ENCODE measurements at places on chromosomes 7 and 10. TPM values are rescaled to one million over a fixed set of nuclear protein-coding genes. Genes with fewer than 3 reads are reported as not detected.

Gene TSPAN33
- 0.15 TPM for total RNA-seq

Gene IL6
- 2.2 TPM for total RNA-seq

Gene CNPY1
- not detected for total RNA-seq

Gene CALU
- total RNA-seq: 1,135 TPM

Gene PNLIP
- not detected for total RNA-seq

Gene MYH16
- total RNA-seq: not detected

Gene DGKI
- total RNA-seq: 1.7 TPM

Gene FAS
- total RNA-seq: 85.7 TPM

Gene BAIAP2L1
- 1.3 TPM for total RNA-seq

Gene CALCR
- total RNA-seq: not detected

Gene LRRD1
- total RNA-seq: not detected

Gene SEMA3C
- 163 TPM for total RNA-seq

Gene GOLGA7B
- not detected for total RNA-seq

Gene TSPAN13
- total RNA-seq: 3.0 TPM

Gene FLNC
- total RNA-seq: 462 TPM

Gene MCM10
- total RNA-seq: 6.0 TPM

Gene ADAM12
- total RNA-seq: 28.8 TPM

Gene NUPR2
- not detected for total RNA-seq

Gene CYP2W1
- total RNA-seq: not detected

Gene LSM8
- total RNA-seq: 34.8 TPM

Gene COL28A1
- not detected for total RNA-seq

Gene STN1
- total RNA-seq: 46.3 TPM

Gene TMEM229A
- not detected for total RNA-seq

Gene TAS2R41
- total RNA-seq: 0.17 TPM

Gene RBP4
- 0.44 TPM for total RNA-seq

Data from smooth muscle cell of trachea (primary cell).